Esophagus squamous epithelium (tissue), 5 donors: ENCODE measurements at places on chromosomes 12 and 14. TPM values are rescaled to one million over a fixed set of nuclear protein-coding genes. Genes with fewer than 3 reads are reported as not detected.

The RBMS2 gene
- total RNA-seq = 4.2 TPM

The METTL25 gene
- total RNA-seq = 10.0 TPM

DNA sequence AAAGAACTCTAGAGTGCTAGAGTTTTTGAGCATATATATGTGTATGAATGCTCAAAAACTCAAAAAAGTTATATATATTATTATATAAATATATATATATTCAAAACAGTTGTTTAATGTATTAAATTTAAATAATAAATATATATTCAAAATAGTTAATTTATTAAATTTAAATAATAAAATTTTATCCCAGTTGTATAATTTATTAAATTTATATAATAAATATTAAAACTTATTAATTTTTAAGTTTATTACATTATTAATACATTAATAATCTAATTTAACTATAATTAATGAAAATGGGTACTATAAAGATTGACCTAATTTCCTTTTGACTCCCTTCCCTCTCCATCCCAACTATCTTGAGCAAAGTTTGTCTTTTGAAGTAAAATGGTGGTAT is 97.8 kb downstream of the RERG start:
- DNase-seq = no peak

DNA sequence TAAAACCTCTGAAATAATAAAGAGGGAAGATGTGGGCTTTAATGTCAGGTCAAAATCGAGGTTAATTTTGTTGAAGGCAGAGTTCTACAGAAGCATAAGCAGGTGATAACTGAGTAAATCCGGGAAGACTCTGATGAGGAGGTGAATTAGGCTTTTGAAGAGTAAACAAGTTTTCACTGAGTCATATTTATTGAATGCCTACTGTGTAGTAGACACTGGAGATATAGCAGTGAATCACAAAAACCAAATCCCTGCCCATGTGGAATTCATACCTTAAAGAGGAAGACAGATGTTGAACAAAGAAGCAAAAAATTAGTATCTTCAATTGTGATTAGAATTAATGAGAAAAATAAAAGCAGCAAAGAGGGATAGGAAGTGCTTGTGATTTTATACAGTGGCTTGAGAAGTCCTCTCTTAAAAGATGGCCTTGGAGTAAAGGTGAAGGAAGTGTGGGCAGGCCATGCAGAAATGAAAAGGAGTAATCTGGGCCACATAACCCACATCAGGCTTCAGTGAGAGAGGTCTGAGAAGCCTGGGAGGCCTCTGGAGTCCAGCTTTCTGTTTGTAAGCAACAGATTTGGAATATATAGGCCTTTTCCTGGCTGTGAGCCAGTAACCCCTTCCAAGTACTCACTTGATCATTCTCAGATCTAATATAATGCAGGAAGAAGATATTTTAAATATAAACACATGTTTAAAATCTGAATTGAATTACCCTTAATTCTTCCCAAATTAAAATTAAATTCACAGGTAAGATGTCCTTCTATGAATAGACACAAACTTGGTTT is 46.7 kb downstream of the BHLHE41 start:
- DNase-seq = no peak

- DNase-seq = no peak
These were observed 44.5 kb downstream of the EML5 start for GRCh38 chr14:88748288-88748687.

DNA sequence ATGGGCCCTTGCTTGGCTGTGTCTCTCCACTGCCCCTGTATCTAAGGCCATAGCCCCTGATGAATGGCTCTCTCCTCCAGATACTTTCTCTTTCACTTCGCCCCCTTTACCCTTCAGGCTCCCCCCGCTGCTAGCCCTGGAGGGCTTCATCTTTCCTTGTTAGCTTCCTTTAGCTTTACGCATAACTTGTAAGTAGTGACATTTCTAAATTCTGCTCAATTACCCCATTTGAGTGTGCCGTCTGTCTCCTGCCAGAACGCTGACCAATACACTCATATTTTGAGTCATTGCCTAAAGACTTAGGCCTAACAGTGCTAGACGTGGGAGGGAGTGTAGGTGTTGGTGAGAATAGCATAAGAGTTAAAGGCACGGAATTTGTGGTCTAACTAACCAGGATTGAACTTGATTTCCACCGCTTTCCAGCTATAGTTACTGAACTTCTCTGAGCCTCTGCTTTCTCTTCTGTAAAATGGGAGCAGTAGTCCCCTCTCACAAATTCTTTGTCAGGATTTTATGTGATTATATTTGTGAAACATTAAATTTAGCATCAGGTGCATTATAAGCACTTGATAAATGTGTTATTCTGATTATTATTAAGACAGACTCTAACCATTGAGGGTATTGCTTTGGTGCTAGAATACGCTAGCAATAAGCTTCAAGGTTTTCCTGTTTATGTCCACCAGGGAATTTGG is 129.3 kb downstream of the ZFP36L1 start:
- DNase-seq = no peak

DNA sequence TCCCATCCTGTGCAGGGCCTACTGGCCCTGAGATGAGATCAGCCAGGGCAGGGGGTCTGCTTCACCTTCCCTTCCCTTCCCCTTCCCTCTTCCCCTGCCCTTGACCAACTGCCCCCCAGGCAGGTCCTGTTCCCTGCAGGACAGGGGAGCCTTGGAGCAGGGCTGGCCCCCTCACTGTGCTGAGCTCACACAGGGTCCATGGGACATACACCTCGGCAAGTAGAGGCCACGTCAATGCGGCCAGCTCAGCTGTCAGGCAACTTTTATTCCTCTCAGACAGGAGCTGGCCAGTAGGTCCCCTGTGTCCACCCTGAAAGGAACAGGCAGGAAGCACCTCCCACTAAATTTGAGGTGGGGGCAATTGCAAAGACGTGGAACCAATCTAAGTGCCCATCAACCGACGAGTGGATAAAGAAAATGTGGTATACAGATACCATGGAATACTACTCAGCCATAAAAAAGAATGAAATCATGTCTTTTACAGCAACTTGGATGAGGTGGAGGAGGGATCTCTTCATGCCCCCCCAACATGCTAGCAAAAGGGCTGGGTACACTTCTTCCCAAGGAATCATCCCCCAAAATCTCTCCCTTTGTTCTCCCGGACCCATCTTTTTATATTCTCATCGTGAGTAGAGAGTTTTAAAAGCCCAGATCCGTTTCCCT is 148.7 kb downstream of the BCL11B start:
- DNase-seq = no peak

- no peak for DNase-seq
These were observed 66.9 kb downstream of the ERH start for GRCh38 chr14:69331206-69331605.

DNA sequence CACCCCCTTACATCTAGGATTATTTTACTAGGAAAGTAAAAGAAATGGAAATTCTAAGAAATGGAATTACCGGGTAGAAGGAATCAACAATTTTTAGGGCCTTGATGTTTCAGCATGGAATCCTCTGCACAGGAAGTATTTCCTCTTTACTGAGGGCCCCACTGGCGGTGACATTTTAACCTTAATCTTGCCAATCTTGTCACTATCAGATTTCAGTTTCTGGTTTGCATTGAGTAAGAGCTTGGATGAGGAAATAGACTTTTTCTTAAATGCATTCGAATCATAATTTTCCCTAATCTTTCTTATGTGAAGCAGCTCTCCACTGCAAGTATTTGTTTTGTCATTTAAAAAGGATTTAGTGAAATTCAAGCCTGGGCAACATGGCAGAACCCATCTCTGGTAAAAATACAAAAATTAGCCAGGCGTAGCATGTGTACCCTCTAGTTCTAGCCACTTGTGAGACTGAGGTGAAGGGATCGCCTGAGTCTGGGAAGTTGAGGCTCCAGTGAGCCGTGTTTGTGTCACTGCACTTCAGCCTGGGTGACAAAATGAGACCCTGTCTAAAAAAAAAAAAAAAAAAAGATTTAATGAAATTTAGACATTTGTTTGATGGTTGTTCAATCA is 40.7 kb downstream of the TPCN1 start:
- no peak for DNase-seq

DNA sequence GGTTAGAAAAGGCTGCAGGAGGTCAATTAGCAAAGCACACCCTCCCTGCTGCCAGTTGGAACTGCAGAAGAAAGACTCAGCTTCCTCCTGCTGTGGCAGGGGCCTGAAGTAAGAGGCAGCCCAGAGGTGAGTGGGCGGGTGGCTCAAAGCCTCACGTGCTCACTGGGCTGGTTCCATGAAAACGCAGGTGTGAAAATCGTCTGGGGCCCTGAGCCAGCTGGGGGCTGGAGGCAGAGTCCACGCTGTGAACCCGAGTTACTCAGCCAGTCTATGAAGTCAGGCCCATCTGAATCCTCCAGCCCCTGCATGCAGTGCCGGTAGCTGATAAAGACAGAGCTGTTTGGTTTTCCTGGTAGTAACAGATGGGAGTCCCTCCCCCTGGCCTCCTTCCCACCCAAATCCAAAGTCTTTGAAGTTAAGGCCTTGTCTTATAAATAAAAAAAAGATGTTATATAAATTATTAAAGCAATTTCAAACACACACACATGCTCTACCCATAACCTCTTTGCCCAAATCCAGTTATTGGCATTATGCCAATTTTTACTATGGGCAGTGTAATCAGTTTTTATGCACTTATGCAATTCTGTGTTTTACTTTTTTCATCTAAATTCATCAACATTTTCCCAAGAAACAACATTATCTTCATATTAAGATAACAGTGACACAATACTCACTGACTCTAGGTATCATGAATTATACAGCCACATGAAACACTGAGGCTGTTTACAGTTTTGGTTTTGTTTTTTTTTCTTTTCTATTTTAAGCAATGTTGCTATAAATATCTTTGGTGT is 57.9 kb upstream of the PNMA1 start:
- no peak for DNase-seq

GRCh38 chr14:21096438-21096837 is 2.0 kb downstream of the ZNF219 start:
- DNase-seq = no peak

The WDHD1 gene
- 0.80 TPM for total RNA-seq

The ASPG gene
- 78.2 TPM for total RNA-seq

The NRIP2 gene
- not detected for total RNA-seq

DNA sequence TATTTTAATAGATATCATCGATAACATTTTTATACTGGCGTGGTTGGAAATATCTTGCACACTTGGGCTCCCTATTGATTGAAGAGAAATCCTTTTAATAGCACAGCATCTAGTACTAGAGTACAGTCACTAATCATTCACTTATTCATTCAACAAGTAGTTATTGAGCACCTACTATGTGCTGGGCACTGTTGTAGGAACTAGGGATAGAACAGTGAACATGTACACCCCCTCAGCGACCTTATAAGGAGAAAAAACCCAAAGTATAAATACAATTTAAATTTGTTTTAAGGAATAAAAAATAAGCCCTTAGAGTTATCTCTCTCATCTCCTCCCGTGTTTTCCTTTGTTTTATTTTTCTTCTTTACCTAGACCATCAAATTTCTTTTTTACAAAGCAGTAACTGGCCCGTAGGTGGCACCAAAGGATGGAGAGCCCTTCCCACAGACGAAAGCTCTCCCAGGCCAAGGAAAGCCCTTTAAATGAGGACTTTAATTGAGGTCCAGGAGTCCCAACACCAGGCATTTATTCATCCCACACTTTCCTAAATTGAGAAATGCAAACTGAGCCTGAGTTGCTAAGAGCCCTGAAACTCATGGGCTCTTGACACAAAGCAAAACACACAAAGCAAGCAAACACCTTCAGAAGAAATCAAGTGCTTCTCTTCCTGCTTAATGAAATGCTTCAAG is 29.0 kb downstream of the PEBP1 start:
- no peak for DNase-seq

GRCh38 chr14:22333422-22334274 is 255.4 kb downstream of the DAD1 start:
- DNase-seq = no peak

The PMCH gene
- not detected for total RNA-seq

DNA sequence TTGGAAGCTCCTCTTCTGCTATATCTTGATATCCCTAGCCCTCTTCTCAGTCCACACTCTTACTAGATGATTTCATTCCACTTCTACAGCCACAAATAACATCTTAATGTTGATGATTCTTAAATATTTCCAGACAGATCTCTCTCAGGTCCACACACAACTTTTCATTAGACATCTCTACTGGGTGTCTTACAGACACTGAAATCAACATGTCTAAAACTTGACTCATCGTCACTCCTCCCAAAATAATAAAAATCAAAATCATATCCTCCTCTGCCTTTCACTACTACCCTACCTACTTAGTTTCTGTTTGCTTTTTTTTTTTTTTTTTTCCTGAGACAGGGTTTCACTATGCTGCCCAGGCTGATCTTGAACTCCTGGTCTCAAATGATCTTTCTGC is 11.9 kb downstream of the PRDM4 start:
- no peak for DNase-seq

GRCh38 chr12:800401-800800 is 48.0 kb downstream of the WNK1 start:
- DNase-seq = no peak

- no peak for DNase-seq
These were observed 44.0 kb upstream of the PLBD1 start for GRCh38 chr12:14611640-14612203.

- no peak for DNase-seq
These were observed 85.2 kb upstream of the PRMT8 start for GRCh38 chr12:3405821-3406220.

The CISTR gene
- total RNA-seq = not detected

DNA sequence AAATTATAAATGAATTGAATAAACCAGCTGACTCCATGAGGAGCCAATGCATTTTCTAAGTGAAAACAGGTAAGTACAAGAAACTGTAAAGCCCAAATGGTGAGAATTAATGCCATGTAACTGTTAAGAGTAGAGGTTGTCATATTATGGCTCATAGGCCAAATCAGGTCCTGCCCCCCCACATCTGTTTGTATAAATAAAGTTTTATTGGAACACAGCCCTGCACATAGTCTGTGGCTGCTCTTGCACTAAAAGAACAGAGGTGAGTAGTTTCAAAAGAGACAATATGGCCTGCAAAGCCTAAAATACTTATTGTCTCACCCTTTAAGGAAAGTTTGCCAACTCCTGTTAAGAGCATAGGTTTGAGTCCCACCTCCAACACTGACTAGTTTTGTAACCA is 140.5 kb upstream of the SRRM4 start:
- DNase-seq = no peak

The STAC3 gene
- total RNA-seq = 0.95 TPM

The ACAD10 gene
- 20.4 TPM for total RNA-seq

- DNase-seq = no peak
These were observed 126.3 kb downstream of the ESRRB start for GRCh38 chr14:76502219-76502618.

The AKAP6 gene
- total RNA-seq = 1.1 TPM

- DNase-seq = no peak
These were observed 7.3 kb upstream of the CACNB3 start for GRCh38 chr12:48810903-48811431.

DNA sequence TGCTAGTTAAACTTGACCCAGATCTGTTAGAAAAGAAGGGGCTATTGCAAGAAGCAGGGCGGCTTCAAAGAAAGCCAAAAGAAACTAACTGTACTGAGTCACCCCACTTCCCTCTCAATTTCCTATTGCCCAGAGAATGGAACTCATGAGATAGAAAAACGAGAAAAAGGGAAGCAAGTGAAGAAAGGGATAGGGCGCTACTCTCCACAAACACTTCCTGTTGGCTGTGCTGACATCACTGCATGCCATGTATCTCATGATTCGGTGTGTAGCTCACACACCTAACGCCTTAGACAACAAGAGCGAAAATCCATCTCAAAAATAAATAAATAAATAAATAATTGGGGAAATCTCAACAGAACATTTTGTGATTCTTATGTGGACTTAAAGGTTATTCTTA is 13.0 kb upstream of the P2RX4 start:
- no peak for DNase-seq

The RNF212B gene
- not detected for total RNA-seq

The OTUB2 gene
- 5.4 TPM for total RNA-seq
